Spleen (tissue), 13 donors: ENCODE measurements at places on chromosomes 13 and 19.

DNA sequence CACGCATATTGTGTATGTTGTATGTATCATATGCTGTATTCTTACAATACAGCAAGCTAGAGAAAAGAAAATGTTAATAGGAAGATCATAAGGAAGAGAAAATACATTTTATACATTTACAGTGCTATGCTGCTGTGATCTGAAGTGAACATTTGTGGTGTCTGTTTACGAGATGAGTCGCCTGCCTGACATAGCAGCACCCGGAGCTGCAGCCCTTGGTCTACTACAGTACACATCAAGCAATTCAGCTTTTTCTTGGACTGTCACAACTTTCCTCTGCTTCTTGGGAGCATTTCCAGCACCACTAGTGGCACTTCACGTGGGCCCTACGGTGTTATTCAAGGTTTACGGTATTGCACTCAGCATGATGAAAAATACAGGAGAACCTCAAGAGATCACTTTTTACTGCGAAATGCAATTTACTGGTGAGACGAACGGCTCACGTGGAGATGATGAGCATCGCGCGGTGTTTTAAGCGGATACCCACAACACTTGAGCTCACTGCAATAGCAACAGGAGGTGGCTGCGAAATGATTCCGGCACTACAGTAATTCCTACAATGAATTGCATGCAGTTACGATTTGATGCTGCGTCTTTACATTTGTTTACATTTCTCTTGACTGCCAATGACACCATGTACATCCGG is 308.4 kb downstream of the FGF9 start:
- DNase-seq, result no peak

GRCh38 chr13:83879431-83880171 is 2.7 kb downstream of the SLITRK1 start:
- peak; percentile 48 for DNase-seq

- no peak for DNase-seq
Observed at GRCh38 chr13:40251343-40252032, 415.0 kb downstream of the FOXO1 start.

DNA sequence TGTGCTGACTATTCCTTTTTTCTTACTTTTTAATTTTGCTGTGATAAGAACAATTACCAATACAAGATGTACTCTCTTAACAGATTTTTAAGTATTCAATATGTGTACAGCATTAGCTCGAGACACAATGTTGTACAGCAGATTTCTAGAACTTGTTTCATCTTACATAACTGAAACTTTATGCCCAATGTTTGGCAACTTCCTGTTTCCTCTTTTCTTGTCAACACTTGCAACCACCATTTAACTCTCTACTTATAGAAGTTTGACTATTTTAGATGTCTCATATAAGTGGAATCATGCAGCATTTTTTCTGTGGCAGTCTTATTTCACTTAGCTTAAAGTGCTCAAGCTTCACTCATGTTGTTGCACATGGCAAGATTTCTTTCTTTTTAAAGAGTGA is 1426.8 kb downstream of the SLITRK5 start:
- DNase-seq, result no peak
